ENCODE measurements at places on chromosomes 16 and 17.

GRCh38 chr17:63555500-63556156 lies 5.4 kb downstream of the DCAF7 start:
- DNase-seq = no peak

DNA sequence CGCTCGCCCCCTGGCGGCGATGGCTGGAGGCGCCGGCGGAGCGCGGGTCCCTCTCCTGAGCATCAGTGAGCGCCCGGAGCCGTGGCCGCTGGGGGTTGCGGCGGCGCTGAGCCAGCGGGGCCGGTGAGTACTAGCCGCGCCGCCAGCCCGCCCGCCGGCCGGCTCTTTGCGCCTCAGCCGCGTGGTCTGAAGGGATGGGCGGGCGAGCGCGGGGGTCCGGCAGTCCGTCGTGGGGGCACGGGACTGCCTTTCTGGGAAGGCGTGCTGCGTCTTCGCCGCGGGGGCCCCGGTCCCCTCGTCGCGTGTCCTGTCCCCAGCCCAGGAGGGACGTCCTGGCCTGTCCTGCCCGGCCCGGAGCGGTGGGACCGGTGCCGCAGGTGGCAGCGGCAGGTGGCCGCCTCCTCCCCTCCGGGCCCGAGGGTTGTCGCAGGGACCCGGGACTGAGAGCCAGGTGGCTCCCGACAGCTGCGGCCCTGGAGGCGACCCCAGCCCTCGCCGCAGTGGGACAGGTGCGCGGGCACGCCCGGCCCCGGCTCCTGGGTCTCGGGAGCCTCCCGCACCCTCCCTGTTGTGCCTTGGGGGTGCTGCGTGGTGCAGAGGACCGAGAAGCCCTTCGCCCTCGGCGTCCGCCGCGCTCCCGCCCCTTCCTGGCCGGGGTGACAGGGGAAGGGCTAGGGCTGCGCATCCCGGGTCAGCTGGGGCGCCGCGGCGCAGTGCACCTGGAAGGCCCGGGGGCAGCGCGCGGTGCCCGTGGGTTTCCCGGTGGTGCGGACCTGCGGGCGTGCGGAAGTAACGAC lies at the start of gene SPECC1:
SPECC1 (plus strand) TSS at position 58 of the 797 bp plus-strand sequence. CDS start 87,293 bp downstream, outside the sequence.
- peak; percentile 84 for DNase-seq

GRCh38 chr16:82045465-82045864 lies 10.4 kb downstream of the HSD17B2 start:
- DNase-seq = no peak

GRCh38 chr17:78026381-78026780 lies 67.9 kb downstream of the TNRC6C start:
- no peak for DNase-seq

DNA sequence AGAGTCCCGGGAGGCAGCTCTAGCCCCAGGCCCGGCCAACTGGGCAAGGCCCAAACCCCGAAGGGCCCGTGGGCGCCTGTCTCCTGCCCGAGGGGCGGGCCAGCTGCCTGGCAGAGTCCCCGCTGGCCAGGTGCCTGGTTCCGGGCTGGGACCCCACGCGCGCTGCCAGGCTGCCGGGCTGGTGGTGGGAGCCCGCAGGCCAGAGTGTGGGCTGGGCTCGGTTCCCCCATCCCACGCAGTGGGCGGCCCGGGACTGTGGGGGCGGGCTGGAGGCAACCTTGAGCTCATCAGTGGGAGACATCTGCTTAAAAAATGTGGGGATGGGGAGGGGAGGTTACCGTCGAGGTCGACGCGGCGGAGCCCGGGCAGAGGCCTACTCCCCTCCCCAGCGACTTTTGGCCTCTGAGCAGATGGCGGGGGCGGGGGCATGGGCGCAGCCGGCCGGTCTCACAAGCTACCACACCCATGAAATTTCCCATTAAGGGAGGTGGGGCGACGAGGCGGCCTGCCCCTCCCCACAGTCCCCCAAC lies 176.4 kb upstream of the GSE1 start:
- no peak for DNase-seq

Data from activated T-helper 9 cell treated with anti-CD3 and anti-CD28 coated beads, Interleukin-2, amount 50 U/mL, for 16 hours (primary cell).